ENCODE measurements at places on chromosomes 4 and X.
A peak's percentile ranks its signal among the peaks of the same experiment; 100 is the strongest.

- DNase-seq, result no peak
These were observed 423.1 kb downstream of the TEX13C start for GRCh38 chrX:125742811-125743210.

GRCh38 chr4:13261486-13262257 is 222.5 kb downstream of the RAB28 start:
- DNase-seq, result no peak

DNA sequence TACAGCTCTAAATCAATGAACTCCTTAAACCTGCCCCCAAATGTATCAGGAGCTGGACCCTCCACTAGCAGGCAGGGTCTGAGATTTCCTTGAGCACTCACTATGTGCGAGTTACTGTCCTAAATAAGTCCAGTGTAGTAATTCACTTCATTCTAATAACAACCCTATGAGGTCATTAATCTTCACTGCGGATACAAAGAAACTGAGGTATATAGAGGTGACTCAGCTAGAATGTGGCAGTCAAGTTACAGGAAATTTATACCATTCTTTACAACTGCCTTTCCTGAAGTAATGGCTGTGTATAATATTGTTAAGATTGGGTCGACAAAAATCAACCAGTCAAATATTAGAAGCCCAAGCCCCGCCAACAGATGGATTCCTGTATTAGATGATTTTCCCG is 473.9 kb upstream of the FTHL17 start:
- DNase-seq, result no peak

GRCh38 chr4:132992686-132993085 is 156.4 kb upstream of the PCDH10 start:
- DNase-seq, result no peak

GRCh38 chr4:25448379-25449109 is 71.5 kb downstream of the ANAPC4 start:
- no peak for DNase-seq

GRCh38 chr4:78423790-78424189 is 127.8 kb upstream of the ANXA3 start:
- DNase-seq, result no peak

GRCh38 chr4:79827283-79827682 is 245.7 kb downstream of the ANTXR2 start:
- DNase-seq, result no peak

- peak; percentile 8 for DNase-seq
These were observed 1.5 kb downstream of the KLF8 start for GRCh38 chrX:56233682-56234081.

GRCh38 chrX:119235872-119236622 is at the start of gene PGRMC1:
PGRMC1 (plus strand) TSS chrX:119236285; CDS start chrX:119236364, 79 bp downstream.
- DNase-seq, result peak; percentile 85

- DNase-seq, result no peak
These were observed 177.8 kb upstream of the HAND2 start for GRCh38 chr4:173707658-173708419.

DNA sequence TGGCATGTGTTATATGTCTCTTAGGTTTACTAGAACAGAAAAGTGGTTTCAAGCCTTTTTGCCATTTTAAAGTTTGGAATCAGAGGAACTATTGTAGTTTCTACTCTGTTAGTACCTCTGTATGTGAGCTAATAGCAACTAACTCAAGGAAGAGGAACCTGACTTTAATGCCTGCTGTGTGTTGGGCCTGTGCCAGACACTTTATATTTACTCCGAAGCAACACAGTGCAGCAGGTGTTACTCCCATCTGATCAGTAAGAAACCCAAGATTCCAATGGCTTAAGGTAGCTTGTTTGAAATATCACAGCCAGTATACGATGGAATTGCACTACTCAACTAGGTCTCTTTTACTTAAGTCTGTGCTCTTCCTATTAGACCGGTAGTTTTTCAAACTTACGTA is 79.2 kb downstream of the USP9X start:
- DNase-seq, result no peak

DNA sequence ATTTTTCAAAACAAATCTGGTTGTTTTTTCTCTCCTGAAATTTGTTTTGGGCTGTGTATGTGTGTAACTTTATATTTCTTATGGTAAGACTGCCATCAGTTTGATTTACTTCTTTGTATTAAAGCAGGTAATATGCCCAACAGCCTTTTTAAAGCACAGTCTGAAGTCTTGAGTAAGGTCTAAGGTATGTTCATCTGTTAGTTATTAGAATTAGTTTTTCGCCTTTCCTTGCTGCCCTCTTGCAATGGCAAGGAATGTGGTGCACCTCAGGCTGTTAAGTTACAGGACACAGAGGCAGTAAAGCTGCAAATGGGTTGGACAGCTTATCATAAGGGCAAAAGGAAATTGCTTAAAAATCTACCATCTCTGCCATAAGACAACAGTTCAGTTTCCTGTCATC is 71.8 kb downstream of the METTL14 start:
- no peak for DNase-seq

- DNase-seq, result no peak
These were observed 38.4 kb downstream of the UGT2A2 start for GRCh38 chr4:69601065-69601464.

- no peak for DNase-seq
These were observed 11.6 kb upstream of the H2AZ1 start for GRCh38 chr4:99961711-99962110.

- no peak for DNase-seq
These were observed 48.4 kb downstream of the SMIM20 start for GRCh38 chr4:25962393-25962792.

DNA sequence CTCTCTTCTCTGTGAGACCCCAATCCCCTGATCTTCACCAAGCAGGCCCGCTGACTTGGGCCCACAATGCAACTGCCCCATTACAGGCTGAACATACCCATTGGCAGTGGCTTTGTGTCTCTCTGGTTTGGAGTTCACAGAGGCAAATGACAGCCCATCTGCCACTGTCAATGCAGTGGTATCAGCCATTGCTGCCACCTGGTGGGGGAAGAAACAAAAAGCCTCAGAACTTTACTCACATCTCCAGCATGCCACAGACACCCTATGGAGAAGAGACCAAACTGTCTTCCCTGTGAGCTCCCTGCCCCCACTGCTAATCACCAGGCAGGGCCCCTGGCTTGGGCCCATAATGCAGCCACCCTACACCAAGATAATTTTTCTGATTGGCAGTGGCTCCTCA is 729.3 kb upstream of the ACTRT1 start:
- peak; percentile 23 for DNase-seq

DNA sequence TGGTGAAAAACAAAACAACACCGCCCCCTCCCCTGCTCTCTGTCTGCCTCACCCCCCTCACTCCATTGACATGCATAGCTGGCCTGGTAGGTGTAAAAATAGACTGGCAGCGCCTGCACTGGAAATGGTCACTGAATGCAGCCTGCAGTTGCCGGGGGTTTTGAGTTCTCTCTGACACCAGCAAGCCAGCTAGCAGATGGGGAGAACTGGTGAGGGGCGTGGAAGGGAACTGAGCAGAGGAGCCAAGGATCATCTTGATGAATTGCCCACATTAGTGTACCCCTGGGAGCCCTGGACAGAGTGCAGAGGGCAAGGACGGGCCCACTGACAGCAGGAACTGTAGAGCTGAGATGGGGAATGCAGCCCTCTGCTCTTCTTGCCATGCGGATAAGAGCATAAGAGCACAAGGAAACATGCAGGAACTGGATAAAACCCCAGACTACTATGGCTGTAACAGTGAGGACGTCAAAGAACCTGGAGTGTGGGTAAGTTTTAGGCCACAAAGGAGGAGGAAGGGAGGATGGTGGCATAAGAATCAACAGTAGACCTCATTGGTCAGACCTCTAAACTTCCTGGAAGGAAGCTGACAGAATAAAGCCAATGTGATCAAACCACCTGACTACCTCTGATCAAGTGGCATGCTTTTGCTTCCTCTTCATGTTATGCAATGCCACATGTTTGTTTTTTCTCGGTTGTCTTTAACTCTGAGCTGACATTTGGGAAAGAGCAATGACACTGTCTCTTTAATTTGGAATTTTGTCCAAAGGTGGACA is 96.3 kb downstream of the ANK2 start:
- no peak for DNase-seq

DNA sequence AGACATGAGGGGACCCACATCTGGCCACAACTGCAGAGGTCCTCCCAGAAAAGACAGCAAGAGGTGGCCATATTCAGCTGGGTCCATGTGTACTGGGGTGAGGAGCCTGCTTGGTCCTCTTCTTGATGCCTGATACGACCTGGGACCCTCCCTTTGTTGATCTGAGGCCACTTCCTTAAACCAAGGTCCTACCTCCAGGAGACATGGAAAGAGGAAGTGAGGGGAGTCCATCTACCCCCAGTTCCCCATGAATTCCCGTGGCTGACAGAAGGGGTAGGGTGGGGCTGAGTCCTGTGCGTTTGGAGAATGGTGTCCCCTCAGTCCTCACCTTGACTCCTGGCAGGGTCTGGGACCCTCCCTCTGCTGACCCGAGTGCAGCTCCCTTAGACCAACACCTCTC is 2.1 kb downstream of the MAGEA10 start:
- DNase-seq, result no peak

GRCh38 chr4:117550085-117550484 is 464.7 kb upstream of the TRAM1L1 start:
- DNase-seq, result no peak

GRCh38 chr4:170887396-170887795 is 797.6 kb upstream of the AADAT start:
- DNase-seq, result no peak

GRCh38 chr4:186078981-186079638 is 10.2 kb downstream of the TLR3 start:
- no peak for DNase-seq

DNA sequence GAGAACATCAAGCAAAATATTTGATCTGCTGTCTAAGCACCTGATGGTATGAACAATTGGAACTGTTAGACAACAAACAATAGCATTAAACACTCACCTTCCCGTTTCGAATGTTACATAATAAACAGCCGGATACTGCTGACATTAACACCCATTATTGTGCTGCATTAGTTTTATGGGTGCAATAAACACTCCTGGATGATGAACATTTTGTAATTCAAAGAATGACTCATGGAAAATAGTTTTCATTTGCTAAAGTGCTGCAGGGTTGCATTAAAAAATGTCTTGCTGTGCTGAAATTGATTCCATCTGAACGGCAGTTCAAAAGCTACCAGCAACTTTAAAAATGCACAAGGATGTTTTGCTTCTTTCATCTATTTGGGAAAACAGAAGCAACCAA is 100.8 kb upstream of the SORBS2 start:
- no peak for DNase-seq

- peak; percentile 54 for DNase-seq
These were observed 28.8 kb downstream of the ATP8A1 start for GRCh38 chr4:42627885-42628646.

DNA sequence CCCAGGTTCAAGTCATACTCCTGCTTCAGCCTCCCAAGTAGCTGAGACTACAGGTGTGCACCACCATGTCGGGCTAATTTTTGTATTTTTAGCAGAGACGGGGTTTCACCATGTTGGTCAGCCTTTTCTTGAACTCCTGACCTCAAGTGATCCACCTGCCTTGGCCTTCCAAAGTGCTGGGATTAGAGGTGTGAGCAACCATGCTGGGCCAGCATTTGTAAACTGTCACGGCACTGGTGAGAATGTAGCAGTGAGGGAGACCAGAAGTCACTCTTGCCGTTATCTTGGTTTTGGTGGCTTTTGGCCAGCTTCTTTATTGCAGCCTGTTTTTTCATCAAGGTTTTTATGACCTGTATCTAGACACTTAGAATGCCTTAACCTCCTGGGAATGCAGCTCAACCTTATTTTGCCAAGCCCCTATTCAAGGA is 22.4 kb downstream of the PCDH18 start:
- DNase-seq, result no peak

GRCh38 chr4:73947239-73947985 is 34.4 kb downstream of the PF4 start:
- DNase-seq, result no peak

DNA sequence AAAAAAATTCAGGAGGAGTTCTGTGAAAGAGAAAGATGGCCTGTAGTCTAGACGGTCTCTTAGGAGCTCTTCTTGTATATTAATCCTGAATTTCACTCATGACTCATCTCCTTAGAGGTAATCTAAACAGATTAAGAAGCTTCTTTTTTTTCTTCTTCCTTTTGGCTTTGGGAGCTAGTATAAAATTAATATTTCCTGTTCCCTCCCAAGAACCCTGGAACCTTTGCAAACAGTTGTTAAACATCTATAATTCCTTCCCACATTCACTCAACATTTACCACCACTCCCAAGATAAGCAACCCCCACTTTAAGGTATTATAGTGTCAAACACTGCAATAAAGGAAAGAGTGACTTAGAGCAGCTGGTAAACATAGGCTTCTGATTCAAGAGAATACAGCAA is 146.4 kb upstream of the EDNRA start:
- DNase-seq, result no peak

GRCh38 chr4:6773616-6774540 is 8.6 kb upstream of the KIAA0232 start:
- no peak for DNase-seq

DNA sequence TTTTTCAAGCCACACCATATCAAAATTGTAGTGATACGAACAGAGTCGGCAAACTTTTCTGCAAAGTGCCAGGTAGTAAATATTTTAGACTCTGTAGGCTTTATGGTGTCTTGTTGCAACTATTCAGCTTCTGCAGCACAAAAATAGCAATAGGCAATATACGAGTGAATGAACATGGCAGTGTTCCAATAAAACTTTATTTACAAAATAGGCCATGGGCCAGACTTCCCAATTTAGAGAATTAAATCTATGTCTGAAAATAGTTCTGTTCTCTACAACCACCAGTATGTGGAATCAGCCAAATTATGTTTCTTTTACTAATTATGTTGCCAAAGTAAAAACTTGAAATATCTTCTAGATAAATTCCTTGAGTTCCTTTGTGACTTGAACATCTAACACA is 56.5 kb downstream of the NCAPG start:
- DNase-seq, result no peak

GRCh38 chr4:178556796-178557195 is 1114.6 kb upstream of the AGA start:
- no peak for DNase-seq

DNA sequence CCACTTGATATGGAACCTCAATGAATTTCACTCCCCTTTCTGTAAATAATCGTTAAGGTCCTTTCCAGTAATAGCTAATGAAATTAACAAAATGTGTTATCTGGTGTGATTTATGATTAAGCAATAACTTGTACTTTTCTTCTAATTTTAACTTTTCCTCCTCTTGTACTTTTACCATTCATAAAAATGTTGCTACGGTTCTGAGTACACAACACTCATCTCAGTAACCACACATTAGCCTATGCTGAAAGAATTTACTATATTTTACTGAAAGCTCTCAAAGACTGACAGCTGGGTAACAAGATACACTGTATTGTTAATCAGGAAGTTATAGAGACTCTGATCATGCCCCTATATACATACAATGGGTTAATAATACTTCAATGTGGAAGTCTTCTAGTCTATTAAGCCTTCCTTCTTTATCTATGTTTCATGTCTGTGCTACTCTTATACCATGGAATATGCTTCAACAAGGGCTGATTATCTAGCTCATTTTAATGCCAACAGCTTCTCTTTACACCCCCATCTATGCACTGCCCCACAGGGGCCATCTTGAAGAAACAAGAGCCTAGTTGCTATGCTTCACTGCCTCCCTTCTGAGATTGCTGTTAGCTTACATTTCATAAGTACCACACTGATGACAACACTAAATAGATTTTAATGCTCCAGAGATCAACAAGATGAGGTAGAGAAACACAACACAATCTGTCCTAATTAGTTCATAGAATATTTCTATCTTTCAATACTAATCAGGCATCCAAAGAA is 39.1 kb downstream of the LAMP2 start:
- no peak for DNase-seq

Measured in CD4-positive, alpha-beta T cell treated with Interleukin-10 for 1 hour (primary cell).